ENCODE measurements at places on chromosomes 5 and 9.

GRCh38 chr9:79573412-79573923 is 1.7 kb downstream of the TLE4 start:
- peak; percentile 24 for DNase-seq

GRCh38 chr9:90974016-90974415 is 172.4 kb downstream of the SYK start:
- DNase-seq, result no peak

DNA sequence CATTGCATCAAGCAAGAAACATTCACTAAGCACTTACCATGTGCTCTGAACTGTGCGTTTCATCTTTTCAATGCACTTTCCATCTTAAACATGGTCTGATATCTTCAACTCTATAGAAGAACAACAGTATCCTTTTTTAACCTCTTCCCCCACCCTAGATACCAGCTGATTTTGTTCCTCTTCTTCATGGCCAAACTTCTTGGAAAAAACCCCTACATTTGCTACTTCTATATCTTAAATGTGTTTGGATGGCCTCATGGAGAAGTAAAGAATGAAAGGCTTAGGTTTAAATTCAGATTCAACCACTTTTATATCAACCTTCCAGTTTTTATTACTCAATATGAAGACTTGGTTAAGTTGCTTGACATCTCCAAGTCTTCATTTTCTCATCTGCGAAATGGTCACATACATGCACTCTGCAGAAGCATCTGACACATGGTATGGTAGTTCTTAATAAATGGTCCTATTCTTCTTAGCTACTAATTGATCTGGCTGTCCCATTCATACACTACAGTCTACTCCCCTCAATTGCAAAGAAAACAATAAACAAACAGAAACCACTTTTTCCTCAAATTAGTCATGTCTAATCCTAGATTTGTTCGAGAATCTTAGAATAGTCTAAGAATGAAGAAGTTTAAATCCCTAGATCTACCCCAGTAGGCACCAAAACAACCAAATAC is 59.4 kb downstream of the FYB1 start:
- DNase-seq, result no peak

- no peak for DNase-seq
Observed at GRCh38 chr9:3887221-3887653, 361.4 kb upstream of the RFX3 start.

DNA sequence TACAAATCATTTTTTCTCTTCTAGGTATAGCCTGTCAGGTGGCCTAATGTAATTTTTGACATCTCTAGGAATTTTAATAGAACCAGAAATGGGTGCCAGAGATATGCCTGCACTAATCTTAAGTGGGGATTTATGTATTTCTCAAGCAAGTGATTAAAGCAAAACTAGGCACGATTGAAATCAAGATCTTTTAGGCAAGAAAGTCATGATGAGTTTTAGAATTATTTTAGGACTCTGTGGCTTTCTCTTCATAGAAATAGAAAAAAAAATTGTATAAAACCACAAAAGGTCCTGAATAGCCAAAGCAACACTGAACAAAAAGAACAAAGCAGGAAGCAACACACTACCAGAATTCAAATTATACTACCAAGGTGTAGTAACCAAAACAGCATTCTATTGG is 952 bp upstream of the AMACR start:
- no peak for DNase-seq

GRCh38 chr5:116939641-116940040 is 365.0 kb upstream of the SEMA6A start:
- no peak for DNase-seq

DNA sequence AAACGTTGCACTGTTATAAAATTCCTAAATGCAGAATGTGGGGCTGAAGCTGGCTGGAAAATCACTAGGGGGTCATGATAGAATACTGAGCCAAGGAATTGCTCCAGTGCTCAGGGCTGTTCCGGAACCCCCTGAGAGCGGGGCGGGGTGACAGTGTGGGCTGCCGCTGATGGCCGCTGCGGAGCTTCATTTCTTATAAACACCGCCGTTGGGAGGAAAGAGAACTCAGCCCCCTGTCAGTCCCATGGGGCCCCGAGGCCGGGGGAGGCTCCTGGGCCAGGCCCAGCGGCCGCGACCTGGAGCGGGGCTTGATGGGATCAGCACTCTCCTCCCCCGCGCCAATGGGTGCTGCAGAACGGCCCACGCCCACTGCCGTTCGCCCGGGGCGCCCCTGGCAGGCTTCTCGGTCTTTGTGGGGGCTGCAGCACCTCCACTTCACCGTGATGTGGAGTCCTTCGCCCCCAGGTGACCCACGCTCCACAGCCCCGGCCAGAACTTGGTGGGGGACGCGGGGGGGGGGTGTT is 5.2 kb upstream of the IRF1 start:
- DNase-seq, result peak; percentile 88

GRCh38 chr5:124920909-124921666 is 174.6 kb upstream of the ZNF608 start:
- no peak for DNase-seq

- no peak for DNase-seq
Observed at GRCh38 chr5:126640866-126641265, 40.1 kb downstream of the PHAX start.

DNA sequence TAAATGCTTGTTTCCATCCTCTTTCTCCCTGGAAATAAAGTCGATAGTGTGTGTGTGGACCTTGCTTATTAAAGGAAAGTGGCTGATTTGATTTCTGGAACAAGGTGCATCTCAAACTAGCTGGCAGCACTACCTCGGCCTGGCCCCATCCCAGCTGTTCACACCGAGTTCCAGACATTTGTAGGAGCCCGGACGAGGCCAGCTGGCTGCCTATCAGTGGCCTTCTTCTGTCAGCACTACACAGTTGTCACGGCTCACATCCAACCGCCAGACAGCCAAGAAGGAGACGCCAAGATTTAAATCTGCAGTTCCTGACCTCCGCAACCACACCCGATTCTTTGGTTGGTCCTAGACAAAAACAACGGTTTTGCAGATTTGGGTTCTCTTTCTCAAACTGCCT is 63.6 kb downstream of the PALM2AKAP2 start:
- DNase-seq, result no peak

GRCh38 chr5:121987052-121987684 is 25.4 kb downstream of the SRFBP1 start:
- DNase-seq, result no peak

GRCh38 chr5:135010502-135011354 is 23.3 kb downstream of the PITX1 start:
- no peak for DNase-seq

- DNase-seq, result no peak
Observed at GRCh38 chr5:107578051-107578635, 92.6 kb downstream of the EFNA5 start.

- no peak for DNase-seq
Observed at GRCh38 chr9:4855841-4856240, 63.1 kb downstream of the RCL1 start.

DNA sequence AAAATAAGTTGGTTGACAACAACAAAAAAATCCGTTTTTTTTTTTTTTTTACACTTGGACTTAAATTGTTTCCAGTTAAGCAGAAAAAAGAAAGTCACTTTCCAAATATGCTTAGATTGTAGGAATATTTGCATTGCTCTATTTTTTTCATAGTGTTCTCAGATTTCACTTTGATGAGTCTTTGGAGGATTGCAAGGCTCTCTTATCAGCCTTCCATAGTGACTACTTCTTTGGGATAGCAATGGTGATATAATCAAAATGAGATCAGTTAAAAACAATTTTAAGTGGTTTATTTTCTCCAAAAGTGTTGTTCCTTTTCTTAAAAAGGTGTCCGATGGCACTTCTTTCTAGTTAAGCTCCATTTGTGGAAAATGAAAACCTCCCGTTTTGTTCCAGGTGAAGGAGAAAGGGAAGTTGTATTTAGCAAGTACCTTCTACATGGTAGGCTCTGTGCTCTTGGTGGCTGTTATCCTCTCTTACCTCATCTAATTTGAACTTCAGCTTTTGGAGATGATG is 3.9 kb downstream of the RASGRF2 start:
- DNase-seq, result no peak

DNA sequence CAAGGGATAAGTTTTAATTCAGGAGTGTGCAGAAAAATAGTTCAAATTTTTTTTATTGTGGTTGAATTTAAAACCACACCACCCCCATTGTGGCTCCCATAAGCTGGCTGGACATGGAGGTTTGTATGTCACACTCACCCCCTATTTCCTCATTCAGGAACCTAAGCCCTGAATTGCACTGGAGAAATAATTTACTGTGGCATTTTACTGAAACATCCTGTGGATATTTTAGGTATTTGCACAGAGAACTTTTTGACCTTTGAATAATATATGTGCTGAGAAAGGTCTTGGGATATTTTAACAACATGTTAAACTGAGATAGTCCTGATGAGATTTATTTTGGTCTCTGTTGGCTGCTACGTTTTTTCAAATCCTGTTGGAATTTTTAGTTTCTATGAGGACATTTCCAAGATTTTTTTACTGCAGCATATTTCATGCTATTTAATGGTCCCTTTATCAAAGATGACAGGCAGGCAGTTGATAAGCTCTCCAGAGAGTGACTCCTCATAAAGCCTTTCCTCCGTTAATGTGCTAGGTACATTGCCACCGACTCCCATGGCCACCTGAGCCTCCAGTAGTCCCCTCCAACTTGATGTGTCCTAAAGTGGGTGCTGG is 51.2 kb upstream of the PALM2AKAP2 start:
- DNase-seq, result no peak

DNA sequence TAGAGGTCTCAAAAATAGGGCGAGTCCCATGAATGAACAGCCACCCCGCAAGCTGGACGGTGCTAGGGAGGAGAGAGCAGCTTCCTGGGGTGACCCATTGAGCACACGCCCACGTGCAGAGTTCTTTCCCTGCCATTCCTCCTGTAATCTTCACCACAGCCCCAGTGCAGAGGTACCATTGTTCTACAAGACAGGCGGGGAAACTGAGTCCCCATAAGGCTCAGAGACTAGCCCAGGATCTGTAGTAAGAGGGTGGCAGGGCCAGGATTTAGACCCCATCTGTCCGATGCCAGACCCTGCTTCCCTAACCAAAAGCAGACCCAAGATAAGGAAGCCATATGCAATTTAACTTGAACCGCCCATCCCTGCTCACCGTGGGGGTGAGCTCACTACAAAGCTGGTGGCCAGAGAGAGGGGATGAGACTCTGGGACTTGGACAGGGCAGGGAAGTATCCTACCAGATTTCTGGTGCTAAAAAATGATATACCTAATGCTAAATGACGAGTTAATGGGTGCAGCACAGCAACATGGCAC is 36.7 kb upstream of the ORM1 start:
- no peak for DNase-seq

DNA sequence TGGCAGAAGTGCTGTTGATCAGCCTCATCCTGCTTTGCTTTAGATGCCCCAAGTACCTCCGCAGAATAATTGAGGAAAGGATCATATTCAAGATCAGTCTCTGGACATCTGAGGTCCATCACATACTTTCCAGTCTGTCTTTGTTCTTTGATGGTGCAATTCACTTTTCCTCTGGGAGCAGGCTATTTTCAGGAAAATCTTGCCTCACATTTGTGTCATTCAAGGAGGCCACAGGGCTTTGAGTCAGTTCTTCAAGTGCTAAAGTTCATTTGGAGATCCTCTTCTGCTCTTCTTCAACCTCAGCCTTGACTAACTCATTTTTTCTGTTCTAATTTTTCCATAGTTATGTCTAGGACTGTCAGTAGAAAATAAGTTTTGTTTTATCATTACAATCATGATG is 18.6 kb downstream of the EQTN start:
- no peak for DNase-seq

- no peak for DNase-seq
Observed at GRCh38 chr9:18477121-18477660, 3.2 kb downstream of the ADAMTSL1 start.

DNA sequence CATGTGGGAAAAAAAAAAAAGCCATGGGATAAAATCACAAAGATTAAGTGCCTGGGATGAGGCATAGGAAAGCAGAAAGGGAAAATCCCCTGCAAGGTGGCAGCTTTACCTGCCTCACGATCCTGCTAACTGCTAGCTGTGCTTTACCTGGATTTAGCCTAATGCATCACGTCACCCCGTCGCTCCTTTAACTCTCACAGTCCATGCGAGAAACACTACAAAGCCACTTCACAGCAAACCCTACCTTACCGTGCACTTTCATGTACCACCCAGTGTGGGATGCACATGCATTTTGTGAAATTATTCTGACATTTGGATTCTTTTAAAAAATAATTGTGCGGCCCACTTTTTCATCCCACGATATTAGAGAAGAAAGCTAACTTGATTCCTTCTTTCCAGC is 31.0 kb downstream of the ATPSCKMT start:
- DNase-seq, result no peak

DNA sequence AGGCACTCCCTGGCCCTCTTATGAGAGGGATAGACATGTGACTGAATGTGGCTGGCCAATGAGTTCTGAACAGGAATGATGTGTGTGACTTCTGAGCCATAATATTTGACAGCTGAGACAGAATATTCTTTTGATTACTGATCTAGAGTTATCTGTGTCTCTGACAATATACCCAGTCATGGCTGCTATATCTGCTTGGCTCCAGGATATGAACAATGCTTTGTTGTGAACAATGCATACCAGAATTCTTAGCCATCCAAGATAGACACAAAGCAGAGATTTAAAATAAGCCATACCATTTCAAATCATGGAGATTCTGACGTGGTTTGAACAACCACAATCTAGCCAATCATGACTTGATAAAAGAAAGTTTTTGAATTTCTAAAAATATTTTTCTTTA is 840.3 kb upstream of the SEMA6A start:
- DNase-seq, result no peak

- no peak for DNase-seq
Observed at GRCh38 chr9:134061019-134061687, 6.7 kb downstream of the BRD3 start.

- no peak for DNase-seq
Observed at GRCh38 chr5:25516141-25516540, 871.4 kb upstream of the CDH10 start.

- DNase-seq, result no peak
Observed at GRCh38 chr9:80811003-80811402, 878.3 kb downstream of the TLE1 start.

- peak; percentile 29 for DNase-seq
Observed at GRCh38 chr5:31962351-31962751, 211.8 kb downstream of the GOLPH3 start.

DNA sequence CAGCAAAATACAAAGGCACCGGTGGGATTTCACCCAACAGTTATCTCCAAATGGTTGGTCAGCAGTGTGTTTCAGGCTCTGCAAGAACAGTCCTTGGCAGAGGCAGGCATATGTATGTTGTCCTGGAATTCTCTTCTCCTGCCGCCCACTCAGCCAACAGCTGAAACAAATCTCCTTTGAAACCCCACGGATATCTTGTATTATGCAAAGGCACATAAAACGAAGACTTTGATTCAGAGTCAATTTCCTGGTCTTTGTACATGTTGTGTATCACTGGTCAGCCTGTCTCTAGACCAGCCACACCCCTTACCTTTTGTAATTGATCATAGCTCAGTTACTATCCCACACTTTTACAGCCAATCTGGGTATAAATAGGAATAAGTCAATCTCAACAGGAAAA is 29.2 kb downstream of the FREM1 start:
- DNase-seq, result peak; percentile 43

DNA sequence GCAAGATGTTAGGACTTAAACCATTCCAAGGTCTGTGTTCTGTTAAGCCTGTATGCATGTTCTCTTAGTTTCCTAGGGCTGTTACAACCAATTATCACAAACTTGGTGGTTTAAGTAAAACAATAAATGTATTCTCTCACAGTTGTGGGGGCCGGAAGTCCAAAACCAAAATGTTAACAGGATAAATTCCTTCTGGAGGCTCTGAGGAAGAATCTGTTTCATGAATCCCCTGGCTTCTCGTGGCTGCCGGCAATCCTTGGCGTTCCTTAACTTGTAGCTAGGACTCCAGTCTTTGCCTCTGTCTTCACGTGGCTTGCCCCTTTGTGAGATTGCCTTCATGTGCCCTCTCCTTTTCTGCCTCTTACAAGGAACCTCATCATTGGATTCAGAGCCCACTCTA is 30.4 kb downstream of the FEM1C start:
- no peak for DNase-seq

- DNase-seq, result no peak
Observed at GRCh38 chr5:128516978-128517377, 21.1 kb downstream of the FBN2 start.
